ENCODE measurements at places on chromosomes 1 and 21.

DNA sequence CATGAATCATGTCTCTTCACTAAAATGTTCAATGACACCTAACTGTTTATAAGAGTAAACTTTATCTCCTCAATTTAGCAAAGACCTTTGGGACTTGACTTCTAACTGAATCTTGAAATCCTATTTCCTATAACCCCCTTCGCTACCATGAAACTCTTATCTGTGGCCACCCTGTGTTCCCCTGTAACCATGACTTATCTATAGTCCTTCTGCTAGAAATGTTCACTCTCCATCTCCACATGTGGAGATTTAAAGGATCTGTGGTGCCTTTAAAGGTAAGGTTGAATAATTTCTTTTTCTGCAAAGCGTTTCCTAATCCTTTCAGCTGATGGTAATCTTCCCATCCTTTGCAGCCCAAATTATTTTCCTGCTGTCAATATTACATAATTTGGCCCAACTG, 436.3 kb upstream of the RUNX1 start:
- DNase-seq: no peak

DNA sequence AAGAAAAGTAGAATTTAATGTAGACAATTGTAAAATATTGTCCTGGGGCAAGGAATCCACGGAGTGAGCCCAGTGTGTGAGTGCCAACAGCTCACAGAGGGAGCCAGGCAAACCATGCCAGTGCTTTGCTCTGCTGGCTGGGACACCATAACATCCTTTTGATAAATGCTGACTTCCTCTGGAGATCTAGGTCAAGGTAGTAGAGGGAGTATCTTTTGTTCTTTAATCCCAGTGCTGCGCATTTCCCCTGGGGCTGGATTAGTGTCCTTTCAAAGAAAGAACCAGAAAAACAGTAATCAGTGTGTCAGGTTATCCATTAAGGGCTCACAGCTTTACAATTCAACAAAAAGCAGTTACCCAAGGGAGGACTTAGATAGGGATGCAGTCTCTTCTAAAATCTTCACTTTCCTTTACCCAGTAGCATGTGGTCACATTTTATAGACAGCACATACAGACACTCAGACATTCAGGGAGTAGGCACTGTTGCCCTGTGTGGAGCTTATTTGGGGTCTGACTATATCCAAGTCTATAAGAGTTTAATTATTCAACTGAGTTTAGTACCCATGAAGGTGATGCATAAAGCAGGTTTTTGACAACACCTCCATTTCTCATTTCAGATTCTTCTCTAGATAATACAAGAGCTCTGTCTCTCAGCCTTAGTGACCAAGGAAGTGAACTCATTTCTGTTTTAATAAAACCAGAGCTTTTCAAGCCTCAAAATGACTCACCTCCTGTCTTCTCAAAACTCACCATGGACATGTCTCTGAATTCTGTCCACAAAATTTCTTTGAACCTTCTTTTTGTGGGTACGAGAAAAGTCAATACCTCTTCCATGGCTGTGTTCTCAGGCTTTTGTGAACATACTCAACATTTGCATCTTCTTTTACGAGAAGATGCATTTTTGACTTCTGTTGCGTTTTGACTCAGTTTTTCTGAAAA, 215.3 kb downstream of the BRINP2 start:
- DNase-seq: no peak

DNA sequence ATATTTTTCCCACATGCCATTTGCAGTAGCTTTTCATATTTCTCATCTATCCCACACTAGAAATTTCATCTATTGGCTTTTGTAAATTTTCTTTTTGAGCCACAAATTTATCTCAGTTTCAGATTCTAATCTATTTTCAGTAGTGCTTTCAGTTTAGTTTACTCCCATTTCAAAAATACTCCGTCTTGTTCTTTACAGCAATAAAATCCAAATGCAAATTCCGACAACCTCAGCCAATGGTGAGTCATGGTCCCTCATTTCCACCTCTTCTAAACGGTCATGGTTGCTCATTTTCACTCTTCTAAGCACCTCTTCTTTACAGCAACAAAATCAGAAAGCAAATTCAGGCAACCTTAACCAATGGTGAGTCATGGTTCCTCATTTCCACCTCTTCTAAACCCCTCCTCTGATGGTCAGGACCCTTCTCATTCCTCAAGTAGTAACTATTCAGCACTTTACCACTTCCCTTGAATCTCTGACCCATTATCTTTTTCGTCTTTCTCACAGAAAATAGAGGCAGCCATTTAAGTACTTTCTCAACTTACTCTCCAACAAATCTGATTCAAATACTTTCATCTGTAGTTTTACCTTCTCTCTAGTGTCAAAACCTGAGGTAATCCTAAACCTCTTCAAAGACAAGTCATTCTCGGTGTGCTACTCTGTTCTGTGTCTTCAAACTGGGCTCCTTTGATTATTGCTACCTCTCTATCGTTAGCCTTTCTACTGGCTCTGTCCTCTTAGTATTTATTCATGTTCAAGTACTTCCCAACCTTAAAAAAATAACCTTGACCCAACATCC, 34.4 kb downstream of the C21orf91 start:
- DNase-seq: no peak

DNA sequence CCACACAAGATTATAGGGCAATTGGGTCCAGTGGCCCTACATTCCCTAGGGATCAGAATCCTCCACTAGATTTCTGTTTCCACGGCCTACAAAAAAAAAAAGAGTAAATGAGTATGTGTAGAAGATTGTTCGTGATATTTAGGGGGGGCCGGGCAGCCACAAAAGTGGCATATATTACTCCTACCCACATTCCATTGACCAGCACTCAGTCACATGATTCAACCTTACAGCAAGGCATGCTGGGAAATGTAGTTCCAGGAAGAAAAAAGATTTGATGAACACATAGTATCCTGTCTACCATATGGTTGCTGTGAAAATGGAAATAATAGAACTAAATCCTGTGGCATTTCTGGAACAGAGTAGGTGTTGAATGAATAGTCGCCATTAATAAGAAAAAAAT, 43.4 kb upstream of the GJB5 start:
- no peak for DNase-seq

DNA sequence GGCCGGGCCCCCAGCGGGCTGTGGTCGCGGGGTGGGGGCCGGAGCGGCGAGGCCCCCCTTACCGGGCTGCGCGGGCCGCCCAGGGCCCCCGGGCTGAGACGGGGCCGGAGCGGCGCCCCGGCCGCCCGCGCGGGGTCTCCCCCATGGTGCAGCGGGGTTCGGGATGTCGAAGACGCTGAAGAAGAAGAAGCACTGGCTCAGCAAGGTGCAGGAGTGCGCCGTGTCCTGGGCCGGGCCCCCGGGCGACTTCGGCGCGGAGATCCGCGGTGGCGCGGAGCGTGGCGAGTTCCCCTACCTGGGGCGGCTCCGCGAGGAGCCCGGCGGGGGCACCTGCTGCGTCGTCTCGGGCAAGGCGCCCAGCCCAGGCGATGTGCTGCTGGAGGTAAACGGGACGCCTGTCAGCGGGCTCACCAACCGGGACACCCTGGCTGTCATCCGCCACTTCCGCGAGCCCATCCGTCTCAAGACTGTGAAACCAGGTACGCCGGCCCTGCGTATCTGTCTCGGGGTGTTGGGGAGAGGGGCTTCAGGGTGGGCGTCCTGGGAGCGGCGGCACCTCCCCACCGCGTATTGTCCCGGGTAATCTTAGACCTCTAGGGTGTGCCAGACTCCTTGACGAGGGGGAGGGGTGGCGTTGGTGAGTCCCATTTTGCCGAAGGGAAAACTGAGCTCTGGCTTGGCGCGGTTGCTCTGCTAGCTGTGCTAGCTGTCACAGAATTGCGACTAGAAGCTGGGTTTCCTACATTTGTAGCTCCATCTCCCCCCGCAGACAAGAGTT, 745 bp downstream of the MAGI3 start:
- no peak for DNase-seq

GRCh38 chr1:87117761-87118368, 203.4 kb downstream of the HS2ST1 start:
- DNase-seq: no peak
